Left cardiac atrium (tissue), 4 donors: ENCODE measurements at places on chromosomes 3 and 15. TPM values are rescaled to one million over a fixed set of nuclear protein-coding genes. Genes with fewer than 3 reads are reported as not detected.

Gene AADAC
- 1.4 TPM for total RNA-seq

Gene CCR2
- 1.9 TPM for total RNA-seq

Gene UBXN7
- total RNA-seq, result 29.5 TPM

DNA sequence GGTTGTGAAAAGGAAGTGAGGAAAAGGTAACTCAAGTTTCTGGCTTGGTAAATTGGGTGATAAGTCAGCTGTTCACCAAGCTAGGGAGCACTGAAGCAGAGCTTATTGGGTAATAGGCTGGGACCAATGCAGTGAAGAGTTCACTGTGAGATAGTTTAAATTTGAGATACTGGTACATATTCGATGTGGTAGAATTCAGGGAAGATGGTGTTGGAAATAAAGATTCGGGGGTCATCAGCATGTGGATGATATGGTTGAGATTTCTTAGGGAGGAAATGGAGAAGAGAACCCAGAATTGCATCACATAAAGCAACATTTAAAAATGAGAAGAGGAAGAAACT is 16.9 kb downstream of the MME start:
- no peak for DNase-seq

- no peak for DNase-seq
Measured at GRCh38 chr15:44136991-44137477, 58.0 kb downstream of the FRMD5 start.

DNA sequence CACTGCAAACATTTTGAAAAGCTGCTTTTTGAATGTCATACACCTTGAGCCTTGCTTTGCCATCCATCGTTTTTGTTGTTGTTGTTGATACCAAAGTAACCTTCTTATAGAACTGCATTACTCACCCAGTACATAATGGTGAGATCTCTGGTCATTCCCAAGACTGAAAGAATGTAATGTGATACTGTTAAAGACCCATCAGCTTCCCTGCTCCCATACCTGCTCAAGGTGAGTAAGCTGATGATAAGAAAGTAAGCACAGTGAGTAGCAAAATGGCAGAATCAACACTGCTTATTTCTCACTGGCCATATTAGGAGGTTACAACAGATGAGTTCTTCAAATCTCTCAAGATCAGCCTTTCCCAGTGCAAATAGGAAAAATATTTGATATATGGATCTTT is 89.8 kb downstream of the CADPS start:
- DNase-seq, result no peak

DNA sequence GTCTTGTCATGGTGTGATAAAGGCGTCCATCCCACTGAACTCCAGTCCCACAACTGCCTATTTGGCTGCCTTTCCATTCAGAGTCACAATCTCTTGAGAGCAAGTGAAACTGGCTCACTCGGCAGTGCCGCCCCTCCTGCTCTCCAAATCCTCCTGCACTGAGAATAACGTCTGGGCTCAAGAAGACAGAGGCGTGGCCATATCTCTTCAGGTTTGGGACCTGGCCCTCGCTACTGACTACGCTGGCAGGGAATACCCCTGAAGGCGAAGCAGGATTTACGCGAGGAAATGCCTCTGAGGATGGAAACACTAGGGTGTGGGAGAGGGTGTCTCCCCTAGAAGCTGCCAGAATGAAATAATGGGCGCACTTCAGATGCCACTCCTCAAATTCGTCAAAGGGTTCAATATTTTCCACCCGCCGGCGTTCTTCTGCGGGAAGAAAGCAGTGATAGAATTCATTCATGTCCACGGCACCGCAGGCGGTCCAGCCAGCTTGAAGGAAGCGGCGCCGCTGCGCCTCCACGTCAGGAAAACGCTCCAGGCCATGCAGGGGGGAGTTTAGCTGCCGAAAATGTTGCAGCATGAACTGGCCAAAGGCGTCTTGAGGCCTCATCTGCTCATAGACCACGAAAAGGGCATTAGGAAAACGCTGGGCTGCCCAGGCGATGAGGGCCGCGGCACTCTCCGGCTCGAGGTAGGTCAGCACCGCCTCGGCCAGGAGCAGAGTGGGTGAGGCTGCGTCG is 985 bp downstream of the LCMT2 start:
- peak; percentile 44 for DNase-seq

DNA sequence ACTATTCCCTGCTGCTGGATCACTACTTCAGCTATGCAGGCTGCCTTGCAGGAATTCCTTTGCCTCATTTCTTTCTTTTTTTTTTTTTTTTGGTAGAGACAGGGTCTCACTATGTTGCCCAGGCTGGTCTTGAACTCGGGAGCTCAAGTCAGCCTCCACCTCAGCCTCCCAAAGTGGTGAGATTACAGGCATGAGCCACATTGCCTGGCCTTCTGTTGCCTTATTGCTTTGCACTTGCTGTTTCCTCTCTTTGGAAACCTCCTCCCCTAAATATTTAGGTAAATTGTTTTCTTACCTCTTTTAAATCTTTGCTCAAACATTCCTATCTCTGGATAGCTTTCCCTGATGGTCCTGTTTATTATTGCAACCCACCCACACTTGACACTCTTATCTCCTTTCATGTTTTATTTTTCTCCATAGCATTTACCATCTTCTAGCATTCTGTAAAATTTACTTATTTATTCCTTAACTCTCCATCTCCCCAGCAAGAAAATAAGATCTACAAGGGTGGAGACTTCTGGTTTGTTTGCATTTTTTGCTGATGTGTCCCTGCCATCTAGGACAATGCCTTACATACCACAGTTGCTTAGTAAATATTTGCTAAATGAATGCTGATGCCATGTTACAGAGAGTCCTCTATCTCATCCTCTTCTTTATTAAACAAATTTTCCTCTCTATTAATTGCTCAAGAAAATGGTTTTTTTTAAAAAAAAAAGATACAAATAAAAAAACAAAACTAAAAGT is 134.8 kb downstream of the P2RY1 start:
- DNase-seq, result no peak

DNA sequence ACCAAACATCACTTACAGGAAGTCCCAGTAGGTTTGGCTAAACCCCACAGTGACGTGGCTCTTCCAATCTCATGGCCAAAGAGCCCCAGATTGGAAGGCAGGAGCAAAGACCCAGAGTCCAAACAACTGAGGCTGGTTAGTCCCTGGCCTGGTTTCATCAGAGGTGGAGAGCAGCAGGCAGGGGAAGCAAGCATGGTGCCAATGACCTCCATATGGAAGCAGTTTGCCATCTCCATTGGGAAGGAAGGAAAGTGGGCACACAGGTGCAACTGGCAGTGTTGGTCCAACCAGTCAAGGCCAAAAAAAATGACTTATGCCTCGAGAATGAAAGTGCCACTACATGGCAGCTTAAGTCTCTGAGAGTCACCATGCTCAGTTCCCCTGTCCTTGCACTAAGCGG is 175.9 kb downstream of the NTRK3 start:
- DNase-seq, result no peak

DNA sequence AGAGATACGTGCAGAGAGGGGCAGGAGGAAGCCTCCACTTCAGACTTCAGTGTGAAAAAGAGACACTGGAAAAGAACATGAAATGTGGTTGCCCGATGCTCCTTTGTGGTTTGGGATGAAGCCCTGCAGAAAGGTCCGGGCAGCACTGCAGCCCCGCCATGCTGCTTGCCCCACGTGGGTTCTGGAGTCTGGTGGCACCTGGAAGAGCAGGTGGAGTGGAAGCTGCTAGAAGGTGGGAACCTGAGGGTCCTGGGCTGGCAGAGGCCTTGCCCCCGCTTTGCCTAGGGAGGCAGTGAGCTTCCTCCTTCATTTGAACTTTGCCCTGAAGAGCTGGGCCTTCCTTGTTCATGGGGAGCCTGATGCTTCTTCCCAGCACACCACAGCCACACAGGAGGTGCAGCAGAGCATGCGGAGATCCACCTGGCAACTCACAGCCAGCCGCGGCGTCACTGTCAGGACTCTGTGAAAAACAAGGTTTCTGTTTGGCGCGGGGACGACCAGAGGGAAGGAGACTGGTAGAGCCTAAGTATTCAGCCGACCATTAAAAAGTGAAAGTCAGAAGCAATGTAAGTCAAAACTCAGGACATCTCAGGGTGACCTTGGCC is 59.0 kb downstream of the APBA2 start:
- no peak for DNase-seq

GRCh38 chr3:58222161-58222724 is 11.5 kb upstream of the DNASE1L3 start:
- DNase-seq, result no peak

GRCh38 chr3:55675478-55675877 is 188.4 kb upstream of the WNT5A start:
- DNase-seq, result no peak

- DNase-seq, result no peak
Measured at GRCh38 chr15:30889196-30889595, 14.5 kb upstream of the FAN1 start.

DNA sequence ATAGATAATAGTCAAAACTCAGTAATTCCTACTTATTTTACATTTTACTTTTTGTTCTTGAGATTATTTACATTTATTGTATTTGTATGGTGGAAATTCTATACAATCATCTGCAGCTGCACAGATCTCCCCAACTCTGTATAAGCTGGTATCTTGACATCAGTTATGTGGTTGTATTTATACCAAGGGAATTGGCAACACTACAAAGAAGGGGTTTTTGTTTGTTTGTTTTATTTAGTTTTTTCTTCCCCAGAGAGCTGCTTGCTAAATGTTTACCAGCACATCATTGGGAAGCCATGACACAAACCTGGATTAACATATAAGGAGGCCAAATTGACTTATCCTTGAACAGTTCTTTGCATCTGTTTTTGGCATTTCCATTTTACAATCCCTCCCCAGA is 389.2 kb upstream of the KCNMB2 start:
- no peak for DNase-seq

GRCh38 chr3:158465074-158465473 is 105.9 kb upstream of the MLF1 start:
- DNase-seq, result no peak

GRCh38 chr3:123508178-123508577 is 59.3 kb upstream of the ADCY5 start:
- DNase-seq, result no peak

DNA sequence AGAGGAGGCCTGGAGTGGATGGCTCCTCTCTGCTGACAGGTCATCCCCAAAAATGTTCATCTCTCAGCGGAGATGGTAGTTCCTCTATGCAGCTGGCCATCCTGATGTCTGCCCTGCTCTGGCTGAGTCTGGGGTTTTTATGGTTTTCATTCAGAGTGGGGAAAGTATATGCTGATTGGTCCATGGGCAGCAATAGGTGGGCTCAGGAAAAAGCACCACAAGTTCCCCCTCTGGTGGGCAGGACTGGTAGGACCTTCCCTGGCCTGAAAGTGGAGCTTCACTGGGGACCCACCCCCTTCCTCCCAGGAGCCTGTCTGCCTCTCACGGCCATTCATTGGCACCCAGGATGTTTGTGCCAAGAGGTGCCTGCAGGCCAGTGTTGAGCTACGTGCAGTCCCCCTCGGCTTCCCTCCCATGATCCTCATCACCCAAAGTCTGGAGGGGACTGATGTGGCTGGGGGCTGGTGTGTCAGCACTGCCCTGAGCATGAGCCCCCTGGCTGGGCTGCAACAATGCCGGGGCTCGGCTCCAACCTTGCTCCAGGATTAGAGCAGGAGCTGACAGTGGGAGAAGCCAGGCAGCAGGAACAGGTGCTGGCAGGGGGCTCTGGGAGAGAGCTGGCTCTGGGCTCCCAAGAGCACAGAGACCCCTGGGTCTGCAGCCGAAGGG is 13.1 kb upstream of the BLOC1S6 start:
- no peak for DNase-seq

GRCh38 chr3:188750617-188751016 is 421.2 kb upstream of the TPRG1 start:
- no peak for DNase-seq
